Cerebellar cortex (tissue), 1 donor: ENCODE measurements at places on chromosomes 12 and 14.

GRCh38 chr12:53948650-53949593 is 5.8 kb upstream of the HOXC12 start:
- DNase-seq: peak; percentile 51

DNA sequence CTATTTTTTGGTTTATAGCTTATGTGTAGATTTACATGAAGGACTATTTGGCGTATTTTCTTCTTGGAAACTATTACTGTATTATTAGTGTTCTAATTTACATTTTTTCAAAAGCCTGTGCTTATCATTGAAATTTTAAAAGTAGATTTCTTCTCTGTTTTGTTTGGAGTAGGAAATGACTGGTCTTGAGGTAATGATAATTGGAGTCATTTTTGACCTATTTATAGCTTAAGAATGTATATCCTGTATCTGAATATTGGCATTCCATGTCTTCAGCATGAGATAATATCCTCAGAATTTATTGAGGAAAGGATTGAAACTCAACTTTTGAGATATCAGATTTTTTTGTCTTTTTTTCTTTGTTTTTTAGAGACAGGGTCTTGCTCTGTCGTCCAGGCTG is 193.4 kb downstream of the ERC1 start:
- DNase-seq: no peak

DNA sequence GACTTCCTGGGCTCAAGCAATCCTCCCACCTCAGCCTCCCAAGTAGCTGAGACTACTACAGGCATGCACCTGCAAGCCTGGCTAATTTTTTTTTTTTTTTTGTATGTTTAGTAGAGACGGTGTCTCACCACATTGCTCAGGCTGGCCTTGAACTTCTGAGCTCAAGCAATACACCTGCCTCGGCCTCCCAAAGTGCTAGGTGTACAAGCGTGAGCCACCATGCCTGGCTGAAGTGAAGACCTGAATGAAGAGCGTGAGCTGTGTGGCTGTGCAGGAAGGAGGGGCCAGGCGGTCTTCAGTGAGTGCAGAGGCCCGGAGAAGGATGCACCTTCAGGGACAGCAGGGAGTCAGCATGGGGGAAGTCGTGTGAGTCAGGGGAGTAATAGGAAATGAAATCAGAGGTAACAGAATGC is 14.9 kb upstream of the NFKBIA start:
- DNase-seq: no peak

- DNase-seq: no peak
These were observed 4.8 kb upstream of the AEBP2 start for GRCh38 chr12:19434538-19434937.

- DNase-seq: no peak
These were observed 74.4 kb upstream of the STAC3 start for GRCh38 chr12:57325395-57325794.

DNA sequence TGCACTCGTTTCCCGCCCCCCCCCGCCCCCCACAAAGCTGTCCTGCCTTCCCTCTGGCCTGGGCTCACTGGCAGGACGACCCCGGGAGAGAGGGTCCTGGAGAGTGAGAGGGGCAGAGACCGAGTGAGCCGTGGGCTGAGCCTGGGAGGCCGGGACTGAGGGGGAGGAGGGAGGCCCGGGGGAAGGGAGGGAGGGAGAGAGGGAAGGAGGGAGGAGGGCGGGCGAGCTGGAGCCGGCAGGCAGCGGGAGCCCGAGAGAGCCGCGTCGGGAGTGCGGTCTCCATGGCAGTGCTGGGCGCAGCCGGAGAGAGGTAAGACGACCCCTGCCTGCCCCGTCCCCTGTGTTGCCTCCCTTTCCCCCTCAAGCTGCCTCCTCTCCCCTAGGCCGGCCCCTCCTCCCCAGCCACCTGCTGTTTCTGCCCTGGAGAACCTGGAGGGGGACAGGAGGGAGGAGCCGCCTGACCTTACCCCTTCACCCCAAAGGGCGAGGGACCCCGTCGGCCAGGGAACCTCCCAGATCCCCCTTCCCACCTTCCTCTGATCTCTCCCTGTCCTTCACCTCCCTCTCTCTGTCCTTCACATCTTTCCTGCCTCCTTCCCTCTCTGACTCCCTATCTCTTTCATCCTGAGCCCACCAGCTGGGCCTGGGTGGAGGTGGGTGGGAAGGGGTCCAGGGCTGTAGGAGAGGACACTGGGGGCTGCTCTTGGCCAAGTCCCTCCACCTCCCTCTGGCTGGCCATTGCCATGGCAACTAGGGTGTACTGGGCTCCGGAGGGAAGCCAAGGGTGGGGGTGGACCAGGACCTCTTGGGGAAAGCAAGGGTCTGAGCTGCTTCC is at the start of gene GPR162:
Gene GPR162 (plus strand): TSS at position 231 of the 835 bp plus-strand sequence. CDS start 2,078 bp downstream, outside the sequence.
- DNase-seq: peak; percentile 79

DNA sequence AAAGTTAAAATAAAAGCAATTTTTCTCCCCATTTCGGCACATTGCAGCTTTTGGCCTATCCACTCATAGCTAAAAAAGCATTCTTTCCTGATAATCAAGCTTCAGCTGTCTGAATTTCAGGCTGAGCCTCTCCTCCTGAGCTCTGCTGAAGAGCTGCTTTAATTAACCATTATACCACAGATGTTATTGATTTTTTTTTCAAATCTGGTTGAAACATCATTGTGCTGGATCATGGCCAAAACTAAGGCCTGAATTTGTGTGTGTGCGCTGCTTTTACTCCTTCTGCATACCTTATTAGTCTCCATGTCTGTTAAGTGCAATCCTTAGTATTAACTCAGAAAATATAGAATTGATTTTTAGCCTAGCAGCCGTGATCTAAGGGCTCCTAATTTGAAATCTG is 52.3 kb downstream of the MBIP start:
- no peak for DNase-seq

GRCh38 chr14:53845813-53846693 is 110.6 kb downstream of the BMP4 start:
- no peak for DNase-seq

DNA sequence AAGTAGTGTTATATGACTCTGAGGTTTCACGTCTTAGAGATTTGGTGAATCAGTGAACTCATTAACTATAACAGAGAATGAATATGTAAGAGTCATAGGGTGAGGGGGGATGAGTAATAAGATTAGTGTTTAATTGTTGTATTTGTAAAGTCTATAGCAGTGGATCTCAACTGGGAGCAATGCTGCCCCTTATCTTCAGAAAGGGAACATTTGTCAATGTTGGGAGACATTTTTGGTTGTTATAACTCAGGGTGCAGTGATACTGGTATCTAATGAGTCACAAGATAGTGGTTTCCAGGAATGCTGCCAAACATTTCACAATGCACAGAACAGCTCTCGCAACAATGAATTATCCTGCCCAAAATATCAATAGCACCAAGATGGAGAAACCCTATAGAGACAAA is 1193.7 kb downstream of the GALC start:
- no peak for DNase-seq

GRCh38 chr12:77923882-77924281 is 93.2 kb downstream of the NAV3 start:
- DNase-seq: no peak

- no peak for DNase-seq
These were observed 24.1 kb upstream of the BICDL1 start for GRCh38 chr12:119964929-119965328.

DNA sequence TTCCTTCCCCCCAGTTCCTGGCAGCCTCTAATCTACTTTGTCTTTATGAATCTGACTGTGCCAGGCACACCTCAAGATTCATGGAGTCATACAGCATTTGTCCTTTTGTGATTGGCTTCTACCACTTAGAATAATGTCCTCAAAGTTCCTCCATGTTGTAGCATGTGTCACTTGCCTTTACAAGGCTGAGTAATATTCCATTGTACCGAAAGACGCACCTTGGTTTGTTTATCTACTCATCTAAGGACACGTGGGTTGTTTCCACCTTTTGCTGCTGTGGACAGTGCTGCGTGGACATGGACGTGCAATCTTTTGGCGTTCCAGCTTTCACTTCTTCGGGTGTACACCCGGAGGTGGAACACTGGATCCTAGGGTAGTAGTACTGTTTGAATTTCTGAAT is 33.5 kb downstream of the ANAPC7 start:
- no peak for DNase-seq

- DNase-seq: no peak
These were observed 43.6 kb downstream of the DYRK2 start for GRCh38 chr12:67692135-67692534.

GRCh38 chr14:102138961-102139285 is 774 bp upstream of the WDR20 start:
- peak; percentile 47 for DNase-seq

GRCh38 chr14:72045271-72045670 is 113.0 kb downstream of the RGS6 start:
- no peak for DNase-seq
